ENCODE measurements at places on chromosomes 12 and 14.
A peak's percentile ranks its signal among the peaks of the same experiment; 100 is the strongest.

DNA sequence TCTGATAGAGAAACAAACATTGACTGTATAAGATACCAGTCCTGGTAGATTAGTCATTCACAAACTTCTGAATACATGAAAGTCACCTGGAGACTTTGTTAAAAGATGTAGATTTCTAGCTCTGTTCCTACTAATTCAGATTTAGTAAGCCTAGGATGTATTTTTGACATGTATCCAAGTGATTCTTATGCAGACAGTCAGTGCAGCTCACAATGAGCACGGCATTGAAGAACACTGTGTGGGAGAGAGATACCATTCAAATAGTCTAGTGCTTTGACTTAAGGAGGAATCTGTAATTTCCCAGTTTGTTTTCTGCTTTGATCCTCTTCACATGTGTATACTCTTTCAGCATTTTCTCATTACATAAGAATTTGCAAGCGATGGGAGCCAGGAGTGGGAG is 68.7 kb upstream of the STXBP6 start:
- DNase-seq, result no peak

GRCh38 chr14:53295985-53296582 is 143.0 kb upstream of the DDHD1 start:
- DNase-seq, result no peak

DNA sequence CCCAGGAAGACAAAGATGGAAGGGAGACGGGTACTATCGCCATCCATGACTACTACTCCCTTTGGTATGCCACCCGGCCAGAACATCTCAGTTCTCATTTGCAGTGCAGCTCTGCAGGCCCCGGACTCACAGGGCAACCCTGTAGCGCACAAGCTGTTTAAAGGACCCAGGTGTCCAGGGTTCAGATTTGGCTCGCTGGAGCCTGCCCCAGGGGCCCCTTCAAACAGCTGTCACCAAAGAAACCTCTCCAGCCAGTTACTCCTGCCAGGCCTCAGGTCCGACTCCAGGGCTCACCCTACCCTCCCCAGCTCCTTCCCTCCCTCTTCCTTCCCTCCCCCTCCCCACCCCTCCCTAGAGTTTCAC is 5.5 kb upstream of the CHD4 start:
- DNase-seq, result no peak

DNA sequence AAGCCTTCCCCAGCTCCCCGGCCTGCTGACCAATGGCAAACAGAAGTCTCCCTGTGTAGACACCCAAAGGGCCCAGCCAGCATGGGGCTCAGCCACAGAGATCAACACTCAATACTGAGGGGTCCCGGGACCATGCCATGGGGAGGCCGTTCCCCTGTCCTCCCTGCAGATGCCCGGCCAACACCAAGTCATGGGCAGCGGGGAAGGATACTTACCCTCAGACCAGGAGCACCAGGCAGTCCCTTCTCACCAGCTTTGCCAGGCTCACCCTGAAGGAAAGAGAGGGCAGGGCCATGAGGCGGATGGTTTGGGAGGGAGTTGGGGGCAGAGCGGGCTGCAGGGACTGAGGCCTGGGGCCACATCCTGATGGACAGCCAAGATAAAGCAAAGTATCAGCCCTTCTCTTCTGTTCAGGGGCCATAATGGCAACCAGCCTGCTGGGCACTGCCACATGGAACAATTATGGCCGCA is 19.9 kb downstream of the COL2A1 start:
- DNase-seq, result no peak

GRCh38 chr12:119990382-119990874 is 1.4 kb downstream of the BICDL1 start:
- no peak for DNase-seq

GRCh38 chr12:113070117-113070906 is 13.8 kb downstream of the DTX1 start:
- DNase-seq, result no peak

DNA sequence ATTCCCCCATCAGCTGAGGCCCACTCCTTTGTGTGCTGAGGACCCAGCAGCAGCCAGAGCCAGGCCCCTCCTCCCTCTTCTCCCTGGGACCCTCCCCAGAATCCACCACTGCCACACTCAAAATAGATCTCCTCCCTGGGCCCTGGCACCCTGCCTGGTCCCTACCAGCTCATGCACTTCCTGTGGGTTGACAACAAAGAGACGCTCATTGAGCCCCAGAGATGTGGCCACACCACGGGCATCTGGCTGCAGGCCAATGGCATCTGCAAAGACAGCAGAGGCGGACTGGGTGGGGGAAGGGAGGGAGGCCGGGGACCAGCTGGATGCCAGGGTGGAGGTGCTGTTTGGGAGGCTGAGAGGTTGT is 16.0 kb upstream of the ENDOU start:
- DNase-seq, result peak; percentile 48

DNA sequence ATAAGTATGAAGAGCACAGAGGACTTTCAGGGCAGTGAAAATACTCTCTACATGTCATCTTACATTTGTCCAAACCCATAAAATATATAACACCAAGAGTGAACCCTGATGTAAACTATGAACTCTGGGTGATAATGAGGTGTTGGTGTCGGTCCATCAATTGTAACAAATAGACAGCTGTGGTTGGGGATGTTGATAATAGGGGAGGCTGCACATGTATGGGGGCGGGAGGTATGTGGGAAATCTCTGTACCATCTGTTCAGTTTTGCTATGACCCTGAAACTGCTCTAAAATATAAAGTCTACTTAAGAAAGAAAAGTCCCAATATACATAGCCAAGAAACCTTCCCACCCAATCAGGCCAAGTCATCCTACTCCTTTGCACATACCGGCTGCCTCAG is 88.5 kb downstream of the GPR135 start:
- DNase-seq, result no peak

DNA sequence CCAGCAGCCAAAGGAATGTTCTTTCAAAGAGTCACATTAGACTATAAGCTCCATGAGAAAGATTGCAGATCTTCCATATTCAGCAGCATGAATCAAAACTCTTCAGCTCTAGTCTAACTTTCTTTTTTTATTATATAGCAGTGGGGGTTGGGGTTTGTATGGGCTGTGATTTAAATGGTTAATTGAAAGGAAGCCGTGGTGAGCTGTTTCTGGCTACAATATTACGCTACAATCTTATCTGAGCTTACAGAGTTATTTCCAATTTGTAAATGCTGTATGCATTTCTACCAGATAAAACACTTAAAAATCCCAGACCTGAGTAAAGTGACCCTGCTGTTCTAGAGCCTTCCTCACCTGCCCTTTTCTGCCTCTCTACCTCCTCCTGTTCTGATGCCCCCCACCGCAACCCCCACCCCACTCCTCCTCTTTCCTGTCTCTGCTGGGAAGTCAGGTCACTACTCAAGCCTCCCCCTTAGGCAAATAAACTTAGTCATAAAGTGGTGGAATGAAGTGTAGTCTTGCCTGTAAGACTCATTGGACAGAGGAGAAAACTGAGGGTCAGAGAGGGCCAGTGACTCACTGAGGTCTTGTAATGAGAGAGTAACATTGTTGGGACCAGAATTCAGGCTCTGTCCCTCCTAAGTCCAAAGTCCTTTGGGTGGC is 1089.5 kb downstream of the BCL11B start:
- DNase-seq, result peak; percentile 59

Data from stimulated activated CD8-positive, alpha-beta memory T cell treated with anti-CD3 and anti-CD28 coated beads, Interleukin-7, amount 100 ng/mL, for 4 hours (primary cell).